ENCODE measurements at places on chromosomes 6 and 20. TPM values are rescaled to one million over a fixed set of nuclear protein-coding genes. Genes with fewer than 3 reads are reported as not detected.

DNA sequence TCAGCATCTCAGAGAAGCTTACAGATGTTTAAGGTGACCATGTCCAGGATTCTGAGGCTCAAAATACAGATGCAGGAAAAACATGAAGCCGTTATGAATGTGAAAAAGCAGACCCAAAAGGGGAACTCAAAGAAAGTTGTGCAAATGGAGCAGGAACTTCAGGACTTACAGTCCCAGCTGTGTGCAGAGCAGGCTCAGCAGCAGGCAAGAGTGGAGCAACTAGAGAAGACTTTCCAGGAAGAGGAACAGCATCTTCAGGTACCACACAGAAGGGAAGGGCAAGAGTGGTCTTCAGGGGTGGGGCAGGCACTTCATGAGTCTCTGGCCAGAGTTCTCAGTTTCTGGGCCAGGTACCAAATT, 15.2 kb downstream of the RNF8 start:
- DNase-seq, result no peak

GRCh38 chr6:82057846-82058554, 189.5 kb downstream of the IBTK start:
- DNase-seq, result no peak

TRIM31 gene
- not detected for total RNA-seq

BPI gene
- total RNA-seq, result not detected
